ENCODE measurements at places on chromosomes 6 and 20.

DNA sequence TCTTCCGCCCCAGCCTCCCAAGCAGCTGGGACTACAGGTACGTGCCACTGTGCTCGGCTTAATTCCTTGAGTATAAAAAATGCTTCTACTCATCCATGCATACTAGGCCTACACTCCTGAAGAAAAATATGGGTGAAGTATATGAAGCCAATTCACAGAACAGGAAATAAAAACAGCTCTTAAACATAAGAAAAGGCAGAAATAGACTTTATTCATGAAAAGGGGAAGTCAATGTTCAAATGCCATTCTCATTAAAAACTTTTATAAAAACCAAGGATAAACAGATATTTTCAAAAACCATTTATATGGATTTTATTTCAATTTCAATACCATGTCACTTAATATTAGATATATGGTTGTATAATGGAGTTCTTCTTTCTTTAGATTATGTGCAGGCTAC lies 18.3 kb downstream of the SERPINB9 start:
- no peak for DNase-seq

- DNase-seq = no peak
Measured at GRCh38 chr6:22681761-22682160, 112.4 kb downstream of the HDGFL1 start.

- no peak for DNase-seq
Measured at GRCh38 chr6:30887901-30888815, 3.8 kb downstream of the DDR1 start.

GRCh38 chr6:127515794-127516661 lies 3.1 kb downstream of the MTCL3 start:
- peak; percentile 76 for DNase-seq

DNA sequence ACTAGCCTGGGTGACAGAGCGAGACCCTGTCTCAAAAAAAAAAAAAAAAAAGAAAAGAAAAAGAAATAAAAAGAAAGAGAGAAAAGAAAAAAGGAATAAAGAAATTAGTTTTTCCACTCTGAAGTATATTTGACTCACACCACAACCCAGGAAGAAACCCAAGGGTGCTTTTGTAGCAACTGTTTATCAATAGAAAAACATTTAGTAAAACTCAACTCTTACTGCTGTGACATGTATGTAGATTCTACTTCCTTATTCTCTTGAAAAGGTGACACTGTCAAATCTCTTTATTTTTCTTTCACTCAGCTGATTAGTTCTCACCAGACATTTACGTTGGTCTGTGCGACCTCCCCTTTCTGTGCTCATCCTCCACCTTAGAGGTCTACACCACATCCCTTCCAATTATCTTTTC lies 99.9 kb upstream of the SHLD1 start:
- no peak for DNase-seq

- no peak for DNase-seq
Measured at GRCh38 chr6:22653980-22654610, 84.7 kb downstream of the HDGFL1 start.

DNA sequence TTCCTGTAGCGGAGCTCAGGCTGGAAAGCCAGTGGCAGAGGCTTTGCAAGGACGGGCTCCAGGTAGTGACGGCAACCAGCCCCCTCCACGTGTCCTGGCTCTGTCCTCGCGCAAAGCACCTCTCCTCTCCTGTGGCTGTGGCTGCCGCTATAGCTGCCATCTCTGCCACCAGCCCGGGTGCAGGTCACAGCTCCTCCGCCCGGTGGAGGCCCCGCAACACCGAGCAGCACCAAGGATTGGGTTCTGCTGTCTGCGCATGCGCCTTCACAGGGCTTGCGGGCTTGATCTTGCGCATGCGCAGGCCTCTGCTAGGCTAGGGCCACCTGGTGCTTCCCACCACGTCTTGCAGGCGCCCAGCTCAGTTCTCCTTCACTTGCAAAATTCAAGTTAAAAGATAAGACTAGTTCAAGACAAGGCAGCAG lies 625.4 kb downstream of the QKI start:
- DNase-seq = peak; percentile 75

- DNase-seq = no peak
Measured at GRCh38 chr20:64113444-64113775, 6.0 kb upstream of the NPBWR2 start.

DNA sequence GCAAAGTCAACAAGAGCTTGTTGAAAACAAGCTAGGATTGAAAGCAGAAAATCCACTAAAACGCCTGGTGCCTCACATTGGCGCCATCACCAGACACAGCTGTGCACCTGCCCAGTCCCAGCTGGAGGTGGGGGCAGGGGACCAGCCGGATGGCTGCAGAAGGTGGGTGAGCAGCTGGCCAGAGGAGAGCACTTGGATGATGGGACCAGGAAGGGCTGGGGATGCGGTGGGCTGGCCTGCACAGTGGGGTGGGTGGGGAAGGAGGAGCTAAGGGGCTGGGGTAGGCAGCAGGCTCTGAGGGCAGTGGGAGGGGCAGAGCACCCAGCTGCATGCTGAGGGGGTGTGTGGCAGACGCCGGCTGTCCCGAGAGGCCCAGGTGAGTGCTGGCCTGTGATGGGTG lies 7.1 kb downstream of the CABLES2 start:
- DNase-seq = no peak

DNA sequence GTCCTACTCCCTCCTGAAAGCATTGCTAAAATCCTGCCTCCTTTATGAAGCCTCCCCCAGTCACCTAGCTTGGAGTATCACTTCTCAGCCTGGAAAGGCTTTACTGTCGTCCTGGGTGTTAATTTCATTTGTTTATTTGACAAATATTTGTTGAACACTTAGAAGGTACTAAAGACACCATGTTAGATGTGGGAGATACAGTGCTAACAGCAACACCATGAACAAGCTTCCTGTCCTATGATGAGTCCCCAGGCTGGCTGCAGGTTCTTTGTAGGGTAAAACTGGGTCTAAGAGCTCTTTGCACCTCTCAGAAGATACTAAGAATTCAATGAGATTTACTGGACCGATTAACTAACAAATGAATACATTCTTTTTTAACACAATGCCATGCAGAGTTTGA lies 109.2 kb upstream of the TMEM170B start:
- DNase-seq = no peak

DNA sequence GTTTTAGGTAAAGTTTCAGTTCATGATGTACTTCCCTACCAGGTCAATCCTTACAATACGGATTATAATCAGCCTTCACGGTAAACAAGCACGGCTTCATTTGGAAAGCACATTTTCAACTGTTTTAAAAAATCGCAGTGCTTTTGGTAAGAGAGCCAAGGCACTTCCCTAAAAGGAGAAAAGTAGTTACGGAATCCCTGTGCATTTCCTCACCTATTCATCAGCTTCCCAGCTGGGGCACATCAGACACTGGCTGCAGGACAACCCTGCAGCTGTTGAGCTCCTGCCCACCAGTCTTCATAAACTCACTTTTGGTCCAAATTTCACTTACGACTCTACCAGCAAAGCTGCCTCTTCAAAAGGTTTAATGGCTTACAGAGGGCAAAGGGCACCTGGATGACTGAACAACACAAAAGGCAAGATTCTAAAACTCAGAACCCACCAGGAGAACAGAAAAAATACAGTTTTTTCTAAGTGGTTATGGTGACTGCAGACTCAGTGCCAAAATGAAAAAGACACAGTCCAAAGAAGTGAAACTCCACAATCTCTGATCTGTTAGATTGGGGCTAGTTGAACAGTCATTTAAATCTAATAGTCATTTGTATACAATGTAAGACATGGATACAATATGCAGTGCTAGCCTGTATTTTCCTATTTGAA lies 7.5 kb downstream of the SNX5 start:
- peak; percentile 76 for DNase-seq

DNA sequence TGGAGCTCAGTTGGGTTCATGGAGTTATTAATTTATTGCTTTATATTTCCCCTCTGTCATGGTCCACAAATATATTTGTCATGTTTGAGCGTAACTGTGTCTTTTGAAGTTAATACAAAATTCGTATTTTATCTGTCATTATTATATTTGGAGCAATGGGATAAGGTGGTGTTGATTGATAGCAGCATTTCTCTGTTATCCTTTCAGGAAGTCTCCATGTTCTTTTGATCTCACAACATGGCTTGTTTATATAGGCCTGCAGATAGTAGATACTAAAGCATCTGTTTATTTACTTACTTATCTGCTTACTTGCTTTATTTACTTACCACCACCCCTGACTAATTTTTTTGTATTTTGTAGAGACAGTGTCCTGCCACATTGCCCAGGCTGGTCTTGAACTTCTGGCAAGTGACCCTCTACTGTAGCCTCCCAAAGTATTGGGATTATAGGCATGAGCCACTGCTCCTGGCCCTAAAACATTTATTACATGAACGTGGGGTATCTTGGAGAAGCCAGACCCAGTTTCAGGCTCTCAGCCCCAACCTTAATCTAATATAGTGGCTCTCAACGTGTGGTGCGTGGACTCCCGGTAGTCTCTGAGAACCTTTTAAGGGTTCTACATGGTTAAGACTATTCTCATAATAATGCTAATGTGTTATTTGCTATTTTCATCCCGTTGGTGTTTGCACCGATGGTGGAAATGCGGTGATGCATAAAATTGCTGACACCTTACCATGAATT lies 104.2 kb downstream of the NCOA3 start:
- no peak for DNase-seq
